Activated CD4-positive, alpha-beta T cell treated with anti-CD3 and anti-CD28 coated beads, Interleukin-2, amount 50 U/mL, for 16 hours (primary cell): ENCODE measurements at places on chromosomes 11 and 22.

DNA sequence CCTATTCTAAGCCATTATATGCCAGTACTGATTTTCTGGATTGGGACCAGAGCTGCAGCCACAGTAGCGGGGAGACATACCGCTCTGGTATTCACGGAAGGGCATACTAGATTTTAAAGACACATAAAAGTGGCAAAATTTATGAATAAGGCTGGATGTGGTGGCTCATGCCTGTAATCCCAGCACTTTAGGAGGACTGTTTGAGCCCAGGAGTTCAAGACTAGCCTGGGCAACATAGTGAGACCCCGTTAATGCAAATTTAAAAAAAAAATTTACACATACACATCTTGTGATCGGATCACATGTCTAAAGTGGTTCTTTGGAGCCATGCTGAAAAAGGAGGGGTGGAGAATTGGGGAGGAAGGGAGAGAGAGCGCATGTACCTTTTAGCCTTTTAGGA is 9.0 kb downstream of the RPL27A start:
- DNase-seq = no peak

- DNase-seq = peak; percentile 79
These were observed 12.7 kb upstream of the ARHGEF17 start for GRCh38 chr11:73295241-73295995.

DNA sequence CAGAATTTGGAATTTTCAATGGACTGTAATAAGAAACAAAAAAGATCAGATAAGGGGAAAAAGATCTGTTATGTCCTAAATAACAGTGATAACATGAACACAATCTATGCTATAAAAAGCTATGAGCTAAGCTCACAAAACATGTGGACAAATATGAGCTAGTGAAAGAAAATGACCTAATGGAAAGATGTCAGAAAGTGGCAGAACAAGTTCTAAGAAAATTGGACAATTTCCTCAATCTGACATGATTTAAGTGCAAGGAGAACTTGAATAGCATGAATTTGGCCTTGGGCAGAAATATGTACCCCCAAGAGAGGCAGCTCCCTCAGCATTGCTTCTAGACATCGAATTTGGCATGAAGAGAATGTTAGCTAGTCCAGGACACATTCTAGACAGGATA is 212.0 kb upstream of the PGR start:
- no peak for DNase-seq

DNA sequence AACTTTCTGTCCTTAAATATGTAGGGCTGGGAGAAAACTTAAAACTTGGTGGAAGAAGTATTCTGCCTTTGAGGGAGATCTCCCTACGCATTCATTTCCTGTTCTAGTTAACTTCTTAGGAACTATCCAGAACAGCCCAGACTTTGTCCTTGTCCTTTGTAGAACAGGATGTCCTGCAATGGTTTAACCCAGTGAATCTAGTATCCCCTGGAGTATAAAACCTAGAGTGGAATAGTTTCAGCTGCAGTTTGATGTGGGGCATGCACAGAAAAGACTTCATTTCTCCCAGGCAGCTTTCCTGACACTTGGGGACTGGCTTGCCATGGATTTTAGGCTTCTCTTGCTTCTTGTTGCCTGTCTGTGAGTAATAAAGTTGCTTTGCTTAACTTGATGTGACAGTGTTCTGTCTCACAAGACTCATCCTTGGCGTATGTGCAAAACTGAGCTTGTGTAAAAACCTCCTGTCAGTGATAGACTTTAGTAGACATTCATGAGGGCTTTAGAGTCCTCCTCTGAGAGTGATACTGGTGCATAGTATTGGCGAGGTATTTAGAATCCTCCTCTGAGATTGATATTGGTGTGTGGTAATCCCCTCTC is 28.2 kb downstream of the ARHGAP42 start:
- DNase-seq = no peak

GRCh38 chr11:116917632-116918031 is 80.2 kb upstream of the APOA1 start:
- no peak for DNase-seq

- no peak for DNase-seq
These were observed 1.7 kb upstream of the ABTB2 start for GRCh38 chr11:34359548-34359891.

GRCh38 chr22:50244420-50245213 is at the start of gene TUBGCP6:
Gene TUBGCP6, minus strand, starts transcription at chr22:50245023. Its CDS starts 564 bp downstream, at chr22:50244459.
- DNase-seq = peak; percentile 94

DNA sequence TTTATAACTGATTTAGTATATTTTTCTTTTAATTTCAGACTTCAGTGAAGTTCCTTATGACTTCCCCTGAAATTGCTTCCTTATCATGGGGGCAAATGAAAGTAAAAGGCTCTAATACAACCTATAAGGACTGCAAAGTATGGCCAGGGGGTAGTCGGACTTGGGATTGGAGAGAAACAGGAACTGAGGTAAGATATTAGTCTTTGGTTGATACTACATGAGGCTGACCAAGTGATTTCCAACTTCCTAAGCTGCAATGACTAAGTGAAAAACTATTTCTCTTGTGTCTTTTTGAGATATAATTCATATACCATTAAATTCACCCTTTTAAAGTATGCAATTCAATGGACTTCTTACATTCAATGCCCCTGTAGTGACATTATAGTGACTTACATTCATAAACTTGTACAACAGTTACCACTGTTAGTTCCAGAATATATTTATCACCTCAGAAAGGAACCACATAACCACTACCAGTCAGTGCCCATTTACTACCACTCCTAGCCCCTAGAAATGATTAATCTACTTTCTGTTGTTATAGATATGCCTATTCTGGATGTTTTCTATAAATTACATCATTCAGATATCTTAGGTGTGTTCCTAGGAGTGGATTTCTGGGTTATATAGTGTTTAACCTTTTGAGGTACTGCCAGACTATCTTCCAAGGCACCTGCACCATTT is 21.6 kb downstream of the AAMDC start:
- DNase-seq = no peak

GRCh38 chr22:19515654-19516377 is 8.4 kb downstream of the CLDN5 start:
- DNase-seq = no peak

DNA sequence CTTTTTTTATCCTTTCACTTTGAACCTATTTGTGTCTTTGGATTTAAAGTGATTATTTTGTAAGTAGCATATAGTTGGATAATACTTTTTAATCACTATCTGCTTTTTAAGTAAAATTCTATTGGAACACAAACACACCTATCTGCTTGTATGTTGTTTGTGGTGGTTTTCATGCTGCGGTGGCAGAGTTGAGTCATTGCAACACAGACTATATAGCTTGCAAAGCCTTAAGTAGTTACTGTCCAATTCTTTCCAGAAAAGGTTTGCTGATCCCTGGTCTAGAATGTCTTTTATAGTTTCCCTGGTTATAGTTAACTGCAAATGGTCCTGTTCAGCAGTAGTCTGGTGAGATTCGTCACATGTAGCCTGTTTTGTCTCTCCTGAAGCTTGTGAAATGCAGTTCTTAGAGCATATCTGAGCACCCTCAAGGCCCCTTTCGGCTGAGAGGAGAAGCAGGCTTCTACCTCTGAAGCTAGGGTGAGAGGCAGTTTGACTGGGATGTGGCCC is 21.5 kb downstream of the SHANK3 start:
- peak; percentile 25 for DNase-seq

- no peak for DNase-seq
These were observed 54.7 kb upstream of the LYVE1 start for GRCh38 chr11:10622957-10623791.

- no peak for DNase-seq
These were observed 28.5 kb downstream of the RPUSD4 start for GRCh38 chr11:126182787-126183445.

DNA sequence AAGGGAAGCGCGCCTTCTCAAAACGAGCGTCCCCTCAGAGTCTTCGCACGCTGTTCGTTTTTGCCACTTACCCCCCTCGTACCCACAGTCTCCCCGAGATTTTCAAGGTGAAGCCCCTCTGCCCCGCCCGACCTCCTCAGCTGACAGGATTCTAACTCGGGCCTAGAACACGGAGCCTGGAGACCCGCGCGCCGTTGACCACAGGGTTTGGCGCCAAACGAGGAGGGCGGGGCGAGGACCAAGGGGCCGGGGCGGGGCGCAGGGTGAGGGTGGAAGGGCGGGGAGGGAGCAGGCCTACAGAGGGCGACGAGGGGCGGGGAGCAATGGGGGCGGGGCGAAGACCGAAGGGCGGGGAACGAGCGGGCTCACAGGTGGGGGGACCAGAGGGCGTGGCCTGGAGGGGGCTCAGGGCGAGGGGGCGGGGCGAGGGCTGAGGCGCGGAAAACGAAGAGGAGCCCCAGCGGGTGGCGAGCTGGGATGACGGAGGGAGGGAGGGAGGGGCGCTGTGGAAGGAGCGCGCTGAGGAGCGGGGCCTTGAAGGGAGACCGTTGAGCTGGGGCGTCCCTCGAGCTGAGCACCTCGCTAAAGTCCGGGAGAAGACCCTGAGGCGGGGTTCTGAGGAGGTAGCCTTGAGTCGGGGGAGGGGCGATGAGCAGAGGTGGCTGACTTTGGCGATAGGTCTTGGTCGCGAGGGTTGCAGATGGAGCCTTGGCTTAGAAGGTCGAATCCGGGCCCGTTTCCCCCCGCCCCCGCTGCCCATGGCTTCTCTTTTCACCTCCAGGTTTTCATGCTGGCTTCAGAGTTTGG is at the start of gene DMC1:
Gene DMC1, minus strand, starts transcription at position 212 of the 807 bp plus-strand sequence. CDS start 1,927 bp downstream, outside the sequence.
- DNase-seq = peak; percentile 98

- DNase-seq = no peak
These were observed 24.6 kb upstream of the OOSP4B start for GRCh38 chr11:59992425-59992824.

DNA sequence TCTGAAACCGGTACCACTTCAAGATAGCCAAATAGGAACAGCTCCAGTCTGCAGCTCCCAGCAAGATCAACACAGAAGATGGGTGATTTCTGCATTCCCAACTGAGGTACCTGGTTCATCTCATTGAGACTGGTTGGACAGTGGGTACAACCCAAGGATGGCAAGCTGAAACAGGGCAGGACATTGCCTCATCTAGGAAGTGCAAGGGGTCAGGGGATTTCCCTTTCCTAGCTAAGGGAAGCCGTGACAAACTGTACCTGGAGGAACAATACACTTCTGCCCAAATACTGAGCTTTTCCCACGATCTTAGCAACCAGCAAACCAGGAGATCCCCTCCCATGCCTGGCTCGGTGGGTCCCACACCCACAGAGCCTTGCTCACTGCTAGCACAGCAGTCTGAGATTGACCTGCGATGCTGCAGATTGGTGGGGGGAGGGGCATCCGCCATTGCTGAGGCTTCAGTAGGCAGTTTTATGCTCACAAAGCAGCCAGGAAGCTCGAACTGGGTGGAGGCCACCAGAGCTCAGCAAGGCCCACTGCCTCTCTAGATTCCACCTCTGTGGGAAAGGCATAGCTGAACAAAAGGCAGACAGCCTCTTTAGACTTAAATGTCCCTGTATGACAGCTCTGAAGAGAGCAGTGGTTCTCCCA is 59.9 kb upstream of the C11orf58 start:
- DNase-seq = no peak

DNA sequence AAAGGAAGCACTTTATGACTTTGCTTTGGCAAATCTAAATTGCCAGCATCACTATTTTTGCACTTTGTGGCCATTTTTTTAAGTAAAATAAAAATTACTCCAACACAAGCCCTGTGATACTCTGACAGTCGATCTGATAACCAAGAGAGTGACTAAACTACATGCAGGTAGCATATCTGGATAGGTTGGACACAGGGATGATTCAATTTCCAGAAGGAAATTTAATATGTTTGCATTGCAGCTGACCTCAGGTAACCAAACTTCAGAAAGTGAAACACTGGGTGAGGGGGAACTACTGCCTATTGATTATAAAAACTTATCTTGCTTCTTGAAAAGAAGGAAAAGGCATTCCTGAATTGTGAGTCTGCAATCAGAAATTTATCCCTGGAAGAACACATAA is 13.9 kb downstream of the OR5B3 start:
- no peak for DNase-seq

GRCh38 chr22:48749555-48750227 is 1078.0 kb downstream of the BRD1 start:
- DNase-seq = no peak

GRCh38 chr11:102831128-102831488 is 12.3 kb downstream of the MMP3 start:
- DNase-seq = no peak

GRCh38 chr11:77299528-77299993 is 1.9 kb downstream of the GDPD4 start:
- DNase-seq = no peak

- no peak for DNase-seq
These were observed 192.8 kb upstream of the B3GAT1 start for GRCh38 chr11:134604886-134605285.

GRCh38 chr22:50403701-50404101 is 60.6 kb downstream of the PPP6R2 start:
- DNase-seq = no peak

- no peak for DNase-seq
These were observed 89.2 kb downstream of the GRAMD1B start for GRCh38 chr11:123519055-123519796.
